Left ventricle myocardium inferior (tissue), 1 donor: ENCODE measurements at places on chromosomes 3 and 15. TPM values are rescaled to one million over a fixed set of nuclear protein-coding genes. Genes with fewer than 3 reads are reported as not detected.

The B3GNT5 gene
- total RNA-seq: 2.1 TPM

DNA sequence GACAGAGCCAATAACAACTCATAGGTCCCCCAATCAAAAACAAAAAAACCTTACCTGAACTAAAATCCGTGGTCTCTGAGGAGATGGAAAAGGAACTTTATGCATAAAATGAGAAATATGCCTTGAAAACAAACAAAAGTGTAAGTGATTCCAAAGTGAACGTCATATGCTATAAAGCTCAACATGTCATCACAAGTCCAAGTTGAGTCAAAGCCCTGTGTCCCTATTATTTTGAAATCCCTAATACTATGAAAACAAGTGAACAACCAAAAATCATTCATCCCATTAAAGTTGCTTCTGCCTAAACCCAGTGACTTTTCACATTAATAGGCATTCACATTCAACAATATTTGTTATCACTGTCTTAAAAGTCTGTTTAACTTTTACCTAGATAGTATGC, 59.4 kb downstream of the DENND4A start:
- no peak for DNase-seq
- no peaks in the 10 kb centered on the region for H3K4me1 ChIP-seq
- H3K27ac ChIP-seq: no peak overlapping the region
- H3K27me3 ChIP-seq: no peaks in the 10 kb centered on the region
- no peak overlapping the region for H3K4me3 ChIP-seq

DNA sequence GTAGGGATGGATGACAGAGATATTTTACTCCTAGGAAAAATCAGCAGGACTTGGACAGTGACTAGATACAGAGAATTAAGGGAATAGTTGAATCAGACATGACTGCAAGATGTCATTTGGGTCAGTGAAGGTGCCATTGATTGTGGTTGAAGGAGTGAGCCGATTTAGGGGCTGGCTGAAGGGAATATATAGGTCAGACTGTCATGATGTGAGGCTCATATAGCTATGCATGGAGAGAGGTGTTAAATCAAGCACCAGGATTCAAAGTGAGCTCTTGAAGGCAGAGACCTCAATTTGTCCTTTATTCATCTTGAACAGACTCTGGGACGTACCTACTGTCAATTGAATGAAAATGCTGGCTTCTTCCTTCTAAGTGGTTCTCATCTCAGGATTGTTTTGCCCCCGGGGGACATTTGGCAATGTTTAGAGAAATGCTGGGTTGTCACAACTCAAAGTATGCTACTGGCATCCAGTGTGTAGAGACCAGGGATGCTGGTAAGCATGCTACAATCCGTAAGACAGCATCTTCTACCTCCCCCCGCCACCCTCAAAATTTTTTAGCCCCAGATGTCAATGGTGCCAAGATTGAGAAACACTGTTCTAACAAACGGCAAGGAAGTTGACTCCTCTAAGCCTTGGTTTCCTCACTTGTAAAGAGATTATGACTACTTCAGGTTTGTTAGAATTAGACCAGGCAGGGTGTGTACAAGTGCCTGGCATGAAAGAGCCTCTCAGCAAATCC, 7.8 kb downstream of the ATP2C1 start:
- no peak overlapping the region for H3K4me3 ChIP-seq
- no peak overlapping the region for H3K27ac ChIP-seq
- peaks cover 66% of the 10 kb centered on the region for H3K4me1 ChIP-seq
- H3K27me3 ChIP-seq: no peaks in the 10 kb centered on the region
- H3K36me3 ChIP-seq: no peaks in the 10 kb centered on the region
- no peak for DNase-seq

GRCh38 chr15:51134416-51135199, 39.9 kb upstream of the TNFAIP8L3 start:
- no peak overlapping the region for H3K27ac ChIP-seq
- H3K4me1 ChIP-seq: peaks cover 11% of the 10 kb centered on the region
- no peak overlapping the region for H3K4me3 ChIP-seq
- H3K27me3 ChIP-seq: no peaks in the 10 kb centered on the region
- DNase-seq: no peak
- H3K36me3 ChIP-seq: no peaks in the 10 kb centered on the region

DNA sequence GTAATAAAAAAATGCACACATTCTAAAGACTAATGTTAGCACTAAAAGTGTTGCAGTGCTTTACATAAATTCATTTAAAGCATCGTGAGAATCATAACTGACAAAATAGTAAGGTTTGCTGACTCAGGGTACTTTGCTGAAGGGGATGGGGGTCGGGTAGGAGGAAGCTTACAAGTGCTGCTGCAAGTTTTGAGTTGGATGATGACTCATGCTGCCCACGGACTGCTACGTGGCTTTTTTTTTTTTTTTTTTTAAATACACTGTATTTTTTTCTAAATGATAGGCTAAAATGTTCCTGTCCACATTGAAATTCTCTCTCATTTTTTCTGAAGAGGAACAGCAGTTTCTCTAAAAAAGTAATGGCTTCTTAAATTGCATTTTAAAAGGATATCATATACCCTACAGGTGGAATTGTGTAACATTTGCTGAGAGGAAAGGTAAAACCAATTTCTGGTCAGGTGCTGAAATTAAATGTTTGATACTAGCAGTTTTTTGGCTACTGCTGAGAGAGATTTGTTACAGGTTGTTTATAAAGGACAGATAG, 2.2 kb downstream of the MAPK6 start:
- peak overlapping the region; percentile 95 for H3K27ac ChIP-seq
- no peak for DNase-seq
- peak overlapping the region; percentile 75 for H3K4me3 ChIP-seq
- H3K4me1 ChIP-seq: peaks cover 45% of the 10 kb centered on the region

GRCh38 chr3:31815006-31815405, 166.1 kb downstream of the OSBPL10 start:
- H3K4me3 ChIP-seq: no peak overlapping the region
- H3K36me3 ChIP-seq: no peaks in the 10 kb centered on the region
- DNase-seq: no peak
- no peaks in the 10 kb centered on the region for H3K4me1 ChIP-seq
- no peaks in the 10 kb centered on the region for H3K27me3 ChIP-seq

DNA sequence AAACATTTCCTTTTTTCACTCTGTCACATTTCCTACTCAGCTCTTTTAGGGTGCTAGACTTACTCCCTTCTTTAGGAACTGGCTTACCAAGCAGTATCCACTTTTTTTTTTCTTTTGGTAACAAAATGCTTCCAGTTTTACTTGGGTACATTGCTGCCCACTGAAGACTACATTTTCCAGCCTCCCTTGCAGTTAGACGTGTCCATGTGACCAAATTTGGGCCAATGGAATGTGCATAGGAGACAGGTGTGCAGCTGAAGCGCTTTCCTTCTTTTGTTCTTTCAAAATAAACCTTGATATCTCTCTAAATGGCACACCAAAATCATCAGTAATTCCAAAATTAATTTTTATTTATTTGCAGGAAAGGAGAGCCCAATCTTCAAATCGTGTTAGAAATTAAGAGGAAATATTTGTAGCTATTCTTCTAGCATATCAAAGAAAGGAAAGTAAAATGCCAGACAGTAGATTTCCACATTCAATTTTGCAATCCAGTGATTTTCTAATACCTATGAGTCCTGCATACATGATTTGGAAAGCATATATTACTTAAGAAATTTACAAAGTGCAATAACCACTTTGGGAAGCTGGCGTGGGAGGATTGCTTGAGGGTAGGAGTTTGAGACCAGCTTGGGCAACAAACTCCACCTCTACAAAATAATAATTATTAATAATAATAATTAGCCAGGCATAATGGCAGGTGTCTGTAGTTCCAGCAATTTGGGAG, 422.0 kb upstream of the FRG2C start:
- no peaks in the 10 kb centered on the region for H3K4me1 ChIP-seq
- H3K36me3 ChIP-seq: no peaks in the 10 kb centered on the region
- no peak for DNase-seq
- no peak overlapping the region for H3K4me3 ChIP-seq
- no peak overlapping the region for H3K27ac ChIP-seq

DNA sequence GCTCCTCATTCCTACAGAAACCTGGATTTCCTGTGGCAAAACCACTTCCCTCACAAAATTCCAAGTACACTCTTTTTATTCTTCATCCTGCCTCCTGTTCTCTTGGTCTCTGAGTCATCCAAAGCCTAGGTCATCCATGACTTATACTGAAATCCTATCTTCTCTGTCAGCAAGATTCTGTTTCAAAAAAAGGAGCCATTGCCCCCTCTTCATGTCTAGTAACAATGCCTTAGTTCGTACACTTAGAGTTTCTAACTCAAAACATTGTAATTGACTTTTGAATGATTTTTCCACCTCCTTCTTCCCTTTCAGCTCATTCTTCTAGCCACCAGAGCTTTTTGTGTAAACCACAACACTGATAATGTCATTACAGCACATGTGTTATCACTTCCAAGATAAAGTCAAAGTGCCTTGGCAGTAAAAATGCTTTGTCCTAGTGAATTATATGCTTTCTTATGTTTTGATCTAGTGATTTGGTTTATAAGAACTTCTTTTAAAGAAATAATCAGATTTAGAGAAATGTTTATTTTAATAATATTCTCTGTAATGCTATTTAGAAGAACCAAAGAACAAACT, 256.5 kb upstream of the NECTIN3 start:
- H3K4me1 ChIP-seq: no peaks in the 10 kb centered on the region
- no peak overlapping the region for H3K27ac ChIP-seq
- DNase-seq: no peak
- H3K4me3 ChIP-seq: no peak overlapping the region
- H3K27me3 ChIP-seq: no peaks in the 10 kb centered on the region
- H3K36me3 ChIP-seq: no peaks in the 10 kb centered on the region

- no peaks in the 10 kb centered on the region for H3K36me3 ChIP-seq
- H3K4me1 ChIP-seq: peaks cover 23% of the 10 kb centered on the region
- H3K4me3 ChIP-seq: no peak overlapping the region
- peak overlapping the region; percentile 81 for H3K27ac ChIP-seq
- no peaks in the 10 kb centered on the region for H3K27me3 ChIP-seq
Measured at GRCh38 chr3:12751571-12751970, 7.5 kb downstream of the TMEM40 start.

GRCh38 chr15:53072077-53072476, 281.9 kb upstream of the ONECUT1 start:
- no peaks in the 10 kb centered on the region for H3K4me1 ChIP-seq
- H3K4me3 ChIP-seq: no peak overlapping the region
- no peaks in the 10 kb centered on the region for H3K27me3 ChIP-seq
- no peaks in the 10 kb centered on the region for H3K36me3 ChIP-seq
